ENCODE measurements at places on chromosomes 5 and 9.
A peak's percentile ranks its signal among the peaks of the same experiment; 100 is the strongest.

DNA sequence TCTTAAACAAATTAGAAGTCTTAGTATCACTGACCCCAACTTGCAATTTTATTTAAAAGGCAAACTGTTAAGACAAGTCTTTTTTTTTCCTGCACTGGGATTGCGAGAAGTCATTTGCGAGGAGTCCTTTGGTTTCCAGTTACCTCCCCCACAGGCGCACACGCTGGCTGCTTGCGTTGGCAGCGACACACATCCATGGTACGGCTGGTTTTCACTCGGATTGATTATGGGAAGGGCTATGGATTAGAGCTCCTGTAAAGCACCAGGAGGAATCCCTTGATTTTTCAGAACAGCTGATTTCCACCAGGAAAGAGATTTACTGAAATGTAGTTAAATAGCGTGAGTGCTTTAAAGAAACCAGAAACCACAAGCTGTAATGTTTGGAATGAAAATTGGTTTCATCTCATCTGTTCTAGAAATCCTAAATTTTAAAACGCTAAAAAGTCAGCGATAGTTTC is 737 bp downstream of the SLC1A3 start:
- DNase-seq, result peak; percentile 68

GRCh38 chr9:33143241-33143661 is 23.9 kb downstream of the B4GALT1 start:
- peak; percentile 1 for DNase-seq

DNA sequence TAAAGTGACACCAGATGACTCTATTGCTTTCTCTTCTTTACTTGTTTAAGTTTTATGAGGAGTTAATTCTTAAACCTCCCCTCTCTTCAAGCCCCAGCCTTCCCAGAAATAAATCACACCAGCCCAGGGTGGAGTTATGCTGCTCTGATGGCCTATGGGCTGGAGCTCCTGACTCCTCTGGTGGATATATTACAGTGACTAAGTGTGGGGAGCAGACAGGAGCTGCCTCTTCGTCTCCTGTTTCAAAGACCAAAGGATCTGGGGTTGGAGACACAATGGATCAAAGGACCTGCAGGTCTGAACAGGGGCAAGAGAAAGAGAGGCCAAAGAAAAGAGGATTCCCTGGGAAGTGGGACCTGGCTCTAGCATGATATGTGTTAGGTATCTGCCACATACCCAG is 312.0 kb upstream of the MSX2 start:
- no peak for DNase-seq

DNA sequence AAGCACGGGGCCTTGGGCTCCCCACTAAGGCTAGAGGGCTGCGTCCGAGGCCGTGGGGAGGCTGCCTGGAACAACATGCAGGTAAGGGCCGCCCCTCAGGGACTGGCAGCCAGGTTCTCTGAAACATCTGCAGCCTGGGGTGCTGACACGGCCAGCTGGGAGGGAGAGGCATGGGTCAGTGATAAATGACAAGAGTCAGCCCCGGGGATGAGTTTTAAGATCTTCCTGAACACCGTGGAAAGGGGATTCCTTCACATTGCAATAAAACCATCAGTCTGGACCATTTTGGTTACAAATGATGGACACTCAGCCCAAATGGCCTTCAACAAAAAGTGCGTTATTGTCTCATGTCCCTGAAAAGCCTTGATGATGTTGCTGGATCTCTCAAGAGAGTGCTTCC is 32.9 kb upstream of the SAP30L start:
- DNase-seq, result no peak

GRCh38 chr9:98195671-98196070 is 3.2 kb upstream of the CORO2A start:
- DNase-seq, result no peak

DNA sequence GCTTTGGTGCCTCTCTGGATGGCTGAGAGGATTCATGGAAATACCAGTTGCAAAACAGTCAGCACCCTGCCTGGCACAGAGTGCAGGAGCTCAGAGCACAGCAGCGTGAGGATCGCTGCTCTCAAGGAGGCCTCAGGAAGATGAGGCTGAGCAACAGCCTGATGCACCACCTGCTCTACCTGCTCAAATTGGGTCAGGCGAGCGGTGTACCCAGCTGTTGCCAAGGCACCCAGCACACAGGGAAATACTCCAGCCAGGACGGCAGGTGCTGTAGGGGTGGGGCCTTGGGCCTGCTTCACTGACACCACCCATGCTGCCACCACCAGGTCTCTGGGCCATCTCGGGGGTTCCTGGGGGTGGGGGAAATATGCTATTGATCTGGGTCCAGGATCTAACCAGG is 4.3 kb downstream of the EEIG1 start:
- no peak for DNase-seq

- no peak for DNase-seq
Observed at GRCh38 chr5:979100-979817, 29.3 kb upstream of the NKD2 start.

DNA sequence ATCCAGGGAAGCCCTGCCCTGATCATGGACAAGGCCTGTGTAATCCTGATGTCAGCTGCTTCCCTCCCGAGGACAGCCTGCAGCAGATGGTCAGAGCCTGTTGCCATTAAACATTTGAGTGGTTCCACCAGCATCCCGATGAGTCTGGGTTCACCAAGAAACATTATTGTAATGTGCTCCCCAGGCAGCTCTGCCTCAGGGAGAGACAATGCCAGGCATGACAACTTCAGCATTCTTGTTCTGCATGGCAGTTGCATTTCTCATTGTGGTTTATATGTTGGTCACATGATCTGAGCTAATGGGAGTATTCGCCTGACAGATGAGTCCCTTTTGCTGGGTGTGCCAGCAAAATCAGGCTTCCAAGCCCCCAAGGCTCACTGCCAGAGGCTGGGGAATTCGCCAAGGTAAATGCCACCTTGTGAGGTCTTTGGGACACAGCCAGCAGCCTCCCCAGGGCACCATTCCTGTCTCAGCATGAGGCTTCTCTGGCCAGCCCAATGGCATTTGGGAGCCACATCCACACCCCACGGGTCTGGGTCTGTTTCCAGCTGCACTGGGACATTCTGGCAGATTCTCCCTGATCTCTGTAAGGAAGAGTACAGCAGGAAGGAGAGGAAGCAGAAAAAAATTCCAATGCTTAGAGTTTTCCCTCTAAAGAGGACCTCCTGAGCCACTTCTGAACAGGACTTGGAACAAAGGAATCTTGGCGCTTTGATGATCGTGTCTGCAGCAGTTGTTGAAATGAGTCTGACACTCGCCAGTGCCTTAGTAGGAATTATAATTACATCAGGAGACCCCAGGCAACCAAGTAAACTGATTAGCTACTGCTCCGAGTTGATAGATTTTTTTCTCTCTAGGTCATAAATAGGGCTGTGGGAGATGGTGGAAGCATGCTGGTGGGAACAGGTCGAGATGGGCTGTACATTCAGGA is 18.7 kb downstream of the KCNIP1 start:
- DNase-seq, result peak; percentile 68

DNA sequence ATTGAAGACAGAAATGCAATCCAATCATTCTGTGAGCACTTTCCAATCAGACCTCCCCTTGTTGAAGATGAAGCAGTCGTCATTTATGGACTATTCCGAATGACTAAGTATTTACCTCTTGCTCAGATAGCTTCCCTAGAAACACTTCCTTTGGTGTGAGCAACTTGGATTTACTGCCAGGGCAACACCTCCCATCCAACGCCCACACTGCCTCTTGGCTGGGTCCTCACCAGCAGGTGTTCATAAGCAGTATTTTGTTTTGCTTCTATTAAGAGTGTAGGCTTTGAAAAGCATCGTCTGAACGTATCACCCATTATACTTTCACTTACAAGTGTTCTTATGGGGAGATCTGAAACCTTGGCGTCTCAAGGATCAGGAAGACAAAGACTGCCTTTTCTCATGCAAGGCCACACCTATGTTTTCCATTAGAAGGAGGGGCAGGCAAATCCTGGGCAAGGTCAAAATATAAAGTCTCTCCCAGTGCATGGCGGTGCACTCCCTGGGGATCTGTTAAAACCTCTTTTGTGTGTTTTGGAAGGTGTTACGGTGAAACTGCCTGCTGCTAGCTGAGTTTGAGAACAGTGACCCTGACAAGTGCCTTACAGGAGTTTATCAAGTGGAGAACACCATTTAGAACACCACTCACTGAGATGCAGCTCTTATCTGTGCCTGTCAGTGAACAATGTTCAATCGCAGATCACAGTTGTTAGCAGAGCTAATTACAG is 10.6 kb upstream of the MARCHF3 start:
- no peak for DNase-seq

GRCh38 chr5:13653709-13654108 is 290.8 kb downstream of the DNAH5 start:
- DNase-seq, result no peak

DNA sequence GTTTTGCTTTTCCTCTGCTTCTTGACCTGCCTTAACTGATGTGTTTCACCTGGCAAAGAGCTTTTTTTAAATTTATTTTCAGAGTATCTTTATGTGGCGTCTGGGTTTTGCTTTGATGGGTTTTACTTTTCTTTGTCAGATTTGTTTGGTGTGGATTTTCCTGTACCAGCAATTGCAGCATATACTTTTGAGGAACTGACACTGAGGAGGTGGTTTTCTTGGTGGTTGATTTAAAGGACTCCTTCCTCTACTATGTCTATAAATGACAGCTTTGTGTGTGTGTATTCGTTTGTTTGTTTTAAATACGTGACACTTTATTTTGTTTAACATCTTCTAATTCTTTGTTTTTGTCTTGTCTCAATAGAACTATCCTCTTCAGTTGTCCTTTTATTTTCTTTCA is 1071.9 kb upstream of the ARRDC3 start:
- no peak for DNase-seq

GRCh38 chr9:27425827-27426510 is 98.1 kb upstream of the IFNK start:
- no peak for DNase-seq

- no peak for DNase-seq
Observed at GRCh38 chr5:84260140-84260539, 124.5 kb downstream of the EDIL3 start.

GRCh38 chr5:172715421-172715780 is 55.6 kb downstream of the DUSP1 start:
- no peak for DNase-seq

DNA sequence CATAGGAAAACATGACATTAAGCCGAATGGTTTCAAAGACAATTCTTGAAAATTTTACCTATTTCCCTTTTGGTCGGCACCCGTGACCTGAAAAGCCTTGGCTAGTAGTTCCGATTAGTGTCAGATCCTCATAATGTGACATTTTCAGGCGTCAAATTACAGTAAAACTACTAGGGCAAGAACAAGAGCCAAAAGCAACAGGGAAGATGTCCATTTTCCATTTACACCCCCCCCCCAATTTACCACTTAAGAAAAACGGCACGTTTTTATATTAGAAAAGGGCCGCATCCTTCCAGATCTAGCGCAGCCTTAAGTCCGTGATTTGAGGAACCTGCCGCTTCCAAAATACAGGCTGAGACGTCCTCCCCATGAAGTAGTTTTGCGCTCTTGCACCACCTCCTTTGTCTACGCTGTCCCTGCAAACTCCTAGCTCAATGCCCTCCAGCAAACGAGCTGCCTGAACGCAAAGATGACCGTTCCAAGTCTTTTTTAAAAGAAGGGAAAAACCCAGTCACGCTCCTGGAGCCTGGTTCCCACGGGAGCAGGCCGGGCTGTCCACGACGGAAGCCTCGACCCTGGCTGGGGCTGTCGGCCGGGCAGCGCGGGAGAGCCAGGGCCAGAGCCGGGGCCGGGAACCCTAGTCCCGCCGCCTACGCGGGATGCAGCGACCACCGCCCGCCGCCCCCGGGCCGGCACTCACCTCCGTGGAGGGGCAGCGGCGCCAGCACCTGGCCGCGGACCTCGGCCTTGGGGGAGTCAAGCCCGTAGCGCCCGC is 616 bp downstream of the RNF130 start:
- DNase-seq, result peak; percentile 68

- peak; percentile 21 for DNase-seq
Observed at GRCh38 chr9:22307013-22307711, 139.5 kb upstream of the DMRTA1 start.

DNA sequence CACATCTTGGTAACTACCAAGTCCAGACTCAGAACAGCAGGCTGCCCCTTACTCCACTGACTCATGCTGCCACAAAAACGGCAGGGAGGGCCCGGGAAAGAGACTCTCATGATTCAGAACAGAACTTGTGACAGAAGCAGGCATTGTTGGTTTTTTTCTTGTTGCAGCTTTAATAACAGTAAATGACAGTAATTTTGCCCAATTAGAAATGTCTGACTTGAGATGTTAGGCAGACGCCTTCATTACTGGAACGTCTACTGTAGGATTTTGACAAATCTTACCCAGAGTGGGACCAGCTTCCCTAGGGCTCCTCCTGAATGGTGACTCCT is 77.9 kb downstream of the SEMA5A start:
- DNase-seq, result no peak

DNA sequence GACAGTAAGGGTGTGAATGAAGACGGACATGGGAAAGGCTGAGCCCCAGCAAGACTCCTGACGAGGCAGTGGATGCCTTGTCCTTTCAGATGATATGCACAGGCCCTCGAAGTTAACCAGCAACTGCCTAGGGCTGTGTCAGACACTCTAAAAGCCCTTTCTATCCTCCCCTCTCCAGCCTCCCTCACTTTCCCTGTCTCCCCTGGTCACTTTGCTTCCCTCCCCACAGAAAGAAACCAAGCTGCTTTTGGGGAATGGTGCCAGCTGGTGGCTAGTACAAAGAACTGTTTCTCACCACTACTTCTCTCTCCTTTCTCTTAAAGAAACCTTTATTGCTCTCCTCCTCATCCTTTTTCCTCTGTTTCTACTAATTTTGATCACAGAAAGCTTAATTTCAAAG is 21.4 kb downstream of the LHFPL2 start:
- no peak for DNase-seq

GRCh38 chr5:18091758-18092157 is 457.5 kb downstream of the TAF11L14 start:
- DNase-seq, result no peak

GRCh38 chr5:80686757-80687156 is 32.0 kb upstream of the DHFR start:
- DNase-seq, result no peak

DNA sequence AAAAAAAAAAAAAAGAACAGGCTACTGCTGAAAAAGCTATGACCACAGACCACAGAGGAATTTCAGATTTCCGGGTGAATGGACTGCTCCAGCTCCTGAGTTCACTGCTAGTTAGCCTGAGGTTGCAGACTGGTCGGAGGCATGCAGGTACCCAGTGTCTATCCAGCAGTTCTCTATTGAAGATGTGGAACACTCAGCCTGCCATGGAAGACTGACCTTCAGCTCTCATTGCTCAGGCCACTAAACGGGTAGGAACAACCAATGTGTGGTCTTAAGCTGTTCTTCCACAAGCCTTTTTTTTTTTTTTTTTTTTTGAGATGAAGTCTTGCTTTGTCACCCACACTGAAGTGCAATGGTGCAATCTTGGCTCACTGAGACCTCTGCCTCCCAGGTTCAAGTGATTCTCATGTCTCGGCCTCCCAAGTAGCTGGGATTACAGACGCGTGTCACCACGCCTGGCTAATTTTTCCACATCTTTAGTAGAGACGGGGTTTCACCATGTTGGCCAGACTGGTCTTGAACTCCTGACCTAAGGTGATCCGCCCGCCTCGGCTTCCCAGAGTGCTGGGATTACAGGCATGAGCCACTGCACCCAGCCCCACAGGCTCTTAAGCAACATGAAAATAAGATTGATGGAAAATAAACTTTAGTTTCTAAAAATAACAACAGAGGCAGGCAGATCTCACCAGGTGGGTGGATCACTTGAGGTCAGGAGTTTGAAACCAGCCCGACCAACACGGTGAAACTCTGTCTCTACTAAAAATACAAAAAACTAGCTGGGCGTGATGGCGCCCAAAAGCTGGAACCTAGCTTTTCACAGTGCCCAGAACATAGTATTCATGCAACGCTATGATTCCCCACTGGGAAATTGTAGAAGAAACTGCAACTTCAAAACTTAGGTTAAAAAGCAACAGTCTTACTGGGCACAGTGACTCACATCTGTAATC is 20.0 kb upstream of the NPM1 start:
- DNase-seq, result no peak

All from right hindlimb (tissue), 1 donor.